ENCODE measurements at places on chromosomes 7 and 10. TPM values are rescaled to one million over a fixed set of nuclear protein-coding genes. Genes with fewer than 3 reads are reported as not detected.

- DNase-seq = no peak
Measured at GRCh38 chr10:11763501-11763861, 21.3 kb downstream of the ECHDC3 start.

FAM25C gene
- total RNA-seq = not detected

GRCh38 chr10:100579261-100580090 is 43.7 kb downstream of the HIF1AN start:
- no peak for DNase-seq

- DNase-seq = no peak
Measured at GRCh38 chr10:3803295-3803926, 18.4 kb upstream of the KLF6 start.

XRCC2 gene
- total RNA-seq = under 0.01 TPM

- DNase-seq = no peak
Measured at GRCh38 chr7:128889121-128889520, 21.4 kb downstream of the KCP start.

DNA sequence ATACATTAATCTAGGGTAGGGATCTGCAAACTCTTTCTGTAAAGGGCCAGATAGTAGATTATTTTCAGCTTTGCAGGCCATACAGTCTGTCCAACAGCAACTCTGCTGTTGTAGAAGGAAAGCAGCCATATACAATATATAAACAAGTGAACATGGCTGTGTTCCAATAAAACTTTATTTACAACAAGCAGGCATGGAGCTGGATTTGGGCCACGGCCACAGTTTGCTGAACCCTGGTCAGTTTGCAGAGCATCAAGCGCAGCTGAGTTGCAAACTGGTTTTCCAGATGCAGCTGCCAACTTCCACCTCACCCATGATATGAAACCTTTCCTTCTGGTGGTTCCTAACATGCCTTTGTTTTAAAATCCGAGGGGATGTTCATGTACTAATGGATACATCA is 310.4 kb upstream of the NFE2L3 start:
- DNase-seq = no peak

- no peak for DNase-seq
Measured at GRCh38 chr10:116737627-116738327, 4.6 kb downstream of the HSPA12A start.

GRCh38 chr10:12419262-12419847 is 70.0 kb downstream of the CAMK1D start:
- DNase-seq = peak; percentile 91

- DNase-seq = no peak
Measured at GRCh38 chr7:127973832-127974231, 57.4 kb downstream of the LRRC4 start.

GRCh38 chr7:37920849-37921805 is 687 bp downstream of the EPDR1 start:
- no peak for DNase-seq

DNA sequence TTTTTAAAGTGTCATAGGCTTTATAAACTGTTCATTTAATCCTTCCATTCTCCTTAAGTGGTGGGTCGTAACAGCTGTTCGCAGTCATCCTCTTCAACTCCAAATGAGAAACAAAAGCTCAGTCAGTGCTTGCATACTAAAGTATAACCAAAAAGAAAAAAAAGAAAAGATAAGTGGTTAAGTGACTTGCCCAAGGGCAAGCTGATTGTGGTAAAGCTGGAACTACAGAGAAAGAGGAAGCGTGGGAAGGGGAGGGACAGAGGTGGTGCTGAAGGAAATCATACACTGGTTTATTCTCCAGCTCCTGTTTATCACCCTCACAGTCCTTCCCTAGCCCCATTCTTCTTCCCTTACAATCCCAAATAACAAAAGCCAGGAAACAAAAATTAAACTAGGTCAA is 29.6 kb downstream of the IDE start:
- no peak for DNase-seq

VSTM4 gene
- total RNA-seq = 4.4 TPM

DNA sequence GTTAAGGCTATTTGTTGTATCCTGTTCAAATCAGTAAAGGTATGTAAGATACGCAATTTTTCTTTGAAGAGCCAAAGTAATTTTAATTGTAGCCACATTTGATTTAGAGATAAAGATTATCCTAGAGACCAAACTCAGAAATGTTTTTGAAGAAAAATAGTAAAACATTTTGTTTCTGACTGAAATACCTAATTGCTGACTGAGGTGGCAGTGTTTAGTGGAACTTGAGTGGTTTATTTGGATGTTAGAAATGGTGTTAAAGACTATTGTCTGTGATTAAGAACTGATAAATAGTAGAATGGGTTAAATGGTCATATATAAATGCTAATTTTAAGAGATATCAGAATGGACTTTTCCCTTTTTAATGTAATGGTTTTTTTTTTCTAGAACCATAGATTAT is 15.3 kb downstream of the EDRF1 start:
- DNase-seq = no peak

GRCh38 chr10:74977913-74978847 is 133.3 kb upstream of the SAMD8 start:
- no peak for DNase-seq

DNA sequence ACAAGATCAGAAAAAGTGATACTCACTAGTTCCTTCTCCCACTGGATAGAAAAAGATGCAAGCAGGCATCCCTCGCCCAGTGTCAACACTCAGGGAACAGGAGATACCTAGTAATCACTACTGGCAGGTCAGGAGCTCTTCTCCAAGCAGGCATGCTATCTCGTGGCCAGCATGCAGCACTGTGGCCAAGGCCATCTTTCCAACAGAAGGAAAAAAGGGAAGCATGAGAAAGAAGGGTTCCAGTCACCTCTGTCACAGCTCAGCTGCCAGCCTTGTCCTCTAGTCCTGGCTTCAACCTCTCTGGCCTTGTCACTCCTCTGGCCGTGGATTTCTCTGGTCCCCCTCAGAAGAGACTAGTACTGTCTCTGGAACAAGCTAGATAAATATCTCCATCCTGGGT is 45.3 kb downstream of the DLG5 start:
- DNase-seq = no peak

GRCh38 chr10:35916791-35917190 is 274.7 kb upstream of the FZD8 start:
- peak; percentile 32 for DNase-seq

- no peak for DNase-seq
Measured at GRCh38 chr10:7593905-7594304, 72.9 kb downstream of the ITIH5 start.

DNA sequence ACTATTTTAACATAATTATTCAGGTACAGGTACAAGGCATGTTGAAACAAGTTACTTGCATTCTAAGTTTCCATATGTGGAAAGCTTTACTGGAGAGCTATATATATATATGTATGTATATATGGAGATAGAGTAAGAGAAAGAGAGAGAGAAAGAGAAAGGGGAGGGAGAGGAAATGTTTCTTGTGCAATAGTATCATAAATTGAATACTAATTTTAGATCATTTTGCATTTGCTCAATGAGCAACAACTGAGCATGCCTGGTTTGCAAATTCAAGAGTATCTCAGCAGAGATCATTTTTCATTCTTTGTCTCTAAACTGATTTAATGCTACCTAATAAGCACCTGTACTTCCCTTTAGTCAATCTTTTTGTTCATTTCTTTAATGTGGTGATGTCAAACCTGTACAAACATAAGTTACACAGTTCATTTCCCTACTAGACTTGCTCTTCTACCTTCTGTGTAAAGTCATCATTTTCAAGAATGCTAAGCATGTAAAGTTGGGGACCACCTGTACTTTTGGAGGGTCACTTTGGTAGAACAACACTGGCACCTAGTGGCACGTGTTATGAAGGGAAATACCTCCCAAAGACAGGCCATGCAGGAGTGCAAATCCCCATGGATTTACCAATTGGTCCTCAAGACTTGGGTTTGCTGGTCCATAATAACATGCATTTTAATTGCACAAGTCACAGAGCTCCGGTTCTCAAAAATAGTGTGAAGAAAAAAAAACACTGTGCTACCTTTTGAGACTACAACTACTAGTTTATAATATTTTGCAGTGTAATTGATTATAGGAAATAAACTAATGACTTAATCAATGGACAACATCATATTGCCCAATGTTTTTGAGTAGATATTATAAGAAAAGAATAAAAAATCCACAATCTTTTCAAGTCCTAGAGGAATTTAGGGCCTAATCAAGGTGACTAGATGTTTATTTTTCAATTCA is 431.2 kb upstream of the IGFBP3 start:
- DNase-seq = peak; percentile 61

All from fibroblast of lung (primary cell).